ENCODE measurements at places on chromosomes 13 and 19.

GRCh38 chr19:39144290-39145071, 18.9 kb downstream of the PAK4 start:
- no peak for DNase-seq

- no peak for DNase-seq
Measured at GRCh38 chr19:30999726-31000125, 349.5 kb downstream of the TSHZ3 start.

GRCh38 chr13:90447734-90448101, 899.8 kb upstream of the MIR17HG start:
- DNase-seq = peak; percentile 12

GRCh38 chr19:49558591-49558990, 21.8 kb downstream of the NOSIP start:
- no peak for DNase-seq

- DNase-seq = no peak
Measured at GRCh38 chr19:34493038-34493648, 11.6 kb downstream of the WTIP start.

DNA sequence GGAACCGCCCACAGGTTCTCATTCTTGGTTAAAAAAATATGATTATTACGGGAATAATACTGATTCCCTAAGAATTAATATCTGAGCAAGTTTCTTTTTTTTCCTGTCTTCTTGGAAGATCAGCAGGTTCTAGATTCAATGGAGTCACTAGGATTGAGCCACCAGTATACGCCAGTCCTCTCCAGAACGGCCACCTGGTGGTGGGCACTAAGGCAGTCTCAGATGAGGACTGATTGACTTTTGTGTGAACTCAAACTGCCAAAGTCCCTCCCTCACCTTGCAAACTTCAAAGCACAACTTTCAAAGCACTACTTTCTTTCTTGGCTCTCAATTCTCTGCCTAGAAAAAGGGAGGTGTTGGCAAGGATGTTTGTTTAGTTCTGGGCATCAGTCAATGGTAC, 33.3 kb upstream of the ALOX5AP start:
- DNase-seq = no peak

GRCh38 chr13:96744367-96745331, 249.6 kb downstream of the OXGR1 start:
- peak; percentile 25 for DNase-seq

DNA sequence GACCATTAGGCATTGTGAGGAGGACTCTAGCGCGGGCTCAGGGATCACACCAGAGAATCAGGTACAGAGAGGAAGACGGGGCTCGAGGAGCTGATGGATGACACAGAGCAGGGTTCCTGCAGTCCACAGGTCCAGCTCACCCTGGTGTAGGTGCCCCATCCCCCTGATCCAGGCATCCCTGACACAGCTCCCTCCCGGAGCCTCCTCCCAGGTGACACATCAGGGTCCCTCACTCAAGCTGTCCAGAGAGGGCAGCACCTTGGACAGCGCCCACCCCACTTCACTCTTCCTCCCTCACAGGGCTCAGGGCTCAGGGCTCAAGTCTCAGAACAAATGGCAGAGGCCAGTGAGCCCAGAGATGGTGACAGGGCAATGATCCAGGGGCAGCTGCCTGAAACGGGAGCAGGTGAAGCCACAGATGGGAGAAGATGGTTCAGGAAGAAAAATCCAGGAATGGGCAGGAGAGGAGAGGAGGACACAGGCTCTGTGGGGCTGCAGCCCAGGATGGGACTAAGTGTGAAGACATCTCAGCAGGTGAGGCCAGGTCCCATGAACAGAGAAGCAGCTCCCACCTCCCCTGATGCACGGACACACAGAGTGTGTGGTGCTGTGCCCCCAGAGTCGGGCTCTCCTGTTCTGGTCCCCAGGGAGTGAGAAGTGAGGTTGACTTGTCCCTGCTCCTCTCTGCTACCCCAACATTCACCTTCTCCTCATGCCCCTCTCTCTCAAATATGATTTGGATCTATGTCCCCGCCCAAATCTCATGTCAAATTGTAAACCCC, 2.8 kb upstream of the CEACAM5 start:
- peak; percentile 49 for DNase-seq

GRCh38 chr19:4313847-4314490, 9.6 kb downstream of the FSD1 start:
- DNase-seq = no peak

GRCh38 chr19:18418483-18419194, 559 bp upstream of the SSBP4 start:
- DNase-seq = no peak

GRCh38 chr19:55468054-55468393, 3.5 kb upstream of the C19orf85 start:
- no peak for DNase-seq

- DNase-seq = no peak
Measured at GRCh38 chr13:40495621-40496001, 170.8 kb downstream of the FOXO1 start.

DNA sequence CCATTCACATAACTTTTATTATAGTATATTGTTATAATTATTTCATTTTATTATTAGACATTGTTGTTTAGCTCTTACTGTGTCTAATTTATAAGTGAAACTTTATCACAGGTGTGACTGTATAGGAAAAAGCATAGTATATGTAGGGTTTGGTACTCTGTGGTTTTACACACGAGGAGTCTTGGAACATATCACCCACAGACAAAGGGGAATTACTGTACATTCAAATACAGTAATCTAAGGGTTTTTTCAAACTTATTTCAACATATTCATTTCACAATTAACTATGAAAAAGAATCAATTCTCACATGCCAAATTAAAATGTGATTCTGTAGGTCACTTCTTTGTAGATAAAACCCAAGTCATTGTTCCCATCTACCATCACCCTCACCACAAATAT, 46.0 kb downstream of the RBM26 start:
- DNase-seq = no peak

- DNase-seq = no peak
Measured at GRCh38 chr13:67003743-67004142, 226.4 kb downstream of the PCDH9 start.

GRCh38 chr19:33396701-33397535, 23.4 kb downstream of the CEBPG start:
- DNase-seq = no peak

DNA sequence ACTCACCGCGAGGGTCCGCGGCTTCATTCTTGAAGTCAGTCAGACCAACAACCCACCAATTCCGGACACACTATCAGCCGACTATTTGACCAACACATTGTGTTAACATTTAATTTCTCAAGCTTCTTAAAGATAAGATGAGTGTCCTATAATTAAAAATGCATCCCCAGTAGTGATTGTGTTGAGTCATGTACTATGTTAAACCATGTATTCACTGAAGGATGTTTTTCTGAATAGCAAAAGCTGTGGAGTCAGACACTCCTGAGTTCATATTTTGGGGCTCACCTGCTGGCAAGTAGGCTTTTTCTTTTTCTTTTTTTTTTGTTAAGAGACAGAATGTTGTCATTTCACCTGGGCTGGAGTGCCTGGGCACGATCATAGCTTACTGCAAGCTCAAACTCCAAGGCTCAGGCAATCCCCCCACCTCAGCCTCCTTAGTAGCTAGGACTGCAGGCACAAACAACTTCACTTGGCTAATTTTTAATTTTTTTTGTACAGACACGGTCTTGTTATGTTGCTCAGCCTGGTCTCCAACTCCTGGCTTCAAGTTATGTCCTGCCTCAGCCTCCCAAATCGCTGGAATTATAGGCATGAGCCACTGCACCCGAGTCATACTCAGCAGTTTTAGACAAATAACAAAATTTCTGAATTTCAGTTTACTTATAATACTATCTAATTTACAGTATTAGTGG, 606.9 kb downstream of the PCDH9 start:
- no peak for DNase-seq

- no peak for DNase-seq
Measured at GRCh38 chr19:35484252-35485036, 5.8 kb downstream of the KRTDAP start.

GRCh38 chr19:41530761-41531301, 45.1 kb upstream of the CEACAM21 start:
- DNase-seq = peak; percentile 47

DNA sequence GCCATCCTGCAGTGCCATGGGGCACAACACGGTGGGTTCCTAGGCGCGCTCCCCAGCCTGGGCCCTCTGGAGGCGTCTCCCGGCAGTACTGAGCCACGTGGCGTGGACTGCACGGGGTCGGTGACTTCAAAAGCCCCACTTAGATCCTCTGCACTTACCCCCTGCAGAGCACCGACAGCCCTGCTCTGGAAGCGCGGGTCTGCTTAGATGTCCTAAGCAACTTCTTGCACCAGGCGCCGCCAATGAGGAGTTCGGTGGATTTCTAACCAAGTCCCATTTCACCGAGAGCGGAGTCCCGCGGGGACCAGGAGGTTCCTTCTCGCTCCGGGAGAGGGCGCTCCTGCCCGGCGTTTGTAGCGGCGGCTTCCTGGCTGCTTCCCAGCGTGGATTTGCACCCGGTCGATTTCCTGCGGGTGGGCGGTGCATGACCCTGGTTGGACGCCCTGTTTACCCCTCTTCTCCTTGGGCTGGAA, 25.2 kb upstream of the ZNF845 start:
- peak; percentile 9 for DNase-seq

DNA sequence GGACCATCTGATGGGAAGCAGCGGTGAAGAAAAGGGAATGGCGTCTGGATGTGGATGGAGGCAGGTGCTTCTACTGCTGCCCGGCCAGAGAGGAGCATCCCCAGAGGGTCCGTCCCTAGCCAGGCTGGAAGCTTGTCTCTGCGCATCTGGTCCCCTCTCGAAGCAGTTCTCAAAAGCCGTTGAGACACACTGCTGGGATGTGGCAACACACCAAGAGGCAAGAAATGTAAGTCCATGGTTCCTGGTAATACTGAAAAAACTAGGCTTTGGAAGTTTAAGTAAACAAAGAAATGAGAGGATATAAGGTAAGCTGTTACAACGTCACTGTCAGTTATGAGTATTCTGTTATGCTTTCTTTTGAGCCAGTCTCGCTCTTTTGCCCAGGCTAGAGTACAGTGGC, 15.1 kb upstream of the FFAR2 start:
- DNase-seq = no peak

- DNase-seq = no peak
Measured at GRCh38 chr13:98824376-98825160, 72.1 kb upstream of the SLC15A1 start.

GRCh38 chr19:48398375-48399235, 5.1 kb downstream of the GRIN2D start:
- peak; percentile 95 for DNase-seq

DNA sequence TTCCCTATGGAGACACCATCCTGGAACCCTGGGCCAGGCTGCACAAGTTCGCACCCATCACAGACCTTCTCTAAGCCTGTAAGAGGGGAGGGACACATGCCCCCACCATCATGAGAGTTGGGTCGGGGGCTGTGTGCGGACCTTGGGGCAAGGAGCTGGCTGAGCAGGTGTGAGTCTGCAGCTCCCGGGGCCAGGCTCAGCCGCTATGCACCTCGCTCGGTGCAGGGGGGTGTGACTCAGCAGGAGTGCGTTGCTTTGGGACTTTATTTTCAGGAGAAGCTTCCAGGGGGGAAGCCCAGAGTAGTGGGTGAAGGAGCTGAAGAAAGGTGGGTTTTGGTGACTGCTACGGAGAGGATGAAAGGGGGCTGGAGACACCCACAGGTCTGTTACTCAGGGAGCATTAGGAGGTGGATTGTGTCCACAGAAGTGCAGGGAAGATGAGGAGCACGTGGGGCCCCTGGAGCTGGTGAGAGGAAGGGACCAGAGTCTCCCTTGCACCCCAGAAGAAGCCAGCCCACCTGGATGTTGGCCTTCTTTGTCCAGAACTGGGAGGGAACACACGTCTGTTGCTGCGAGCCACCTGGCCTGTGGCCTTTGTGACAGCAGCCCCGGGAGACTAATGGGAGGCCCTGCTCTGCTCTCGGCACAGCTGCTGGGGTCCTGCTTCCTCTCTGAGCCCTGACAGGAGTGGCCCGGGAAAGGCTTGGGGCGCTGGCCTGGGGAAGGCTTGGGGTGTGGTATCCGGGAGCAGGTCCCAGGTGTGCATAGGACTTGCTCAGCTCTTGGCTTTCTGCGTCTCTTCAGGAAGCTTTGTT, 162.6 kb downstream of the TEX29 start:
- no peak for DNase-seq

- peak; percentile 29 for DNase-seq
Measured at GRCh38 chr13:32940601-32941000, 75.6 kb upstream of the KL start.

DNA sequence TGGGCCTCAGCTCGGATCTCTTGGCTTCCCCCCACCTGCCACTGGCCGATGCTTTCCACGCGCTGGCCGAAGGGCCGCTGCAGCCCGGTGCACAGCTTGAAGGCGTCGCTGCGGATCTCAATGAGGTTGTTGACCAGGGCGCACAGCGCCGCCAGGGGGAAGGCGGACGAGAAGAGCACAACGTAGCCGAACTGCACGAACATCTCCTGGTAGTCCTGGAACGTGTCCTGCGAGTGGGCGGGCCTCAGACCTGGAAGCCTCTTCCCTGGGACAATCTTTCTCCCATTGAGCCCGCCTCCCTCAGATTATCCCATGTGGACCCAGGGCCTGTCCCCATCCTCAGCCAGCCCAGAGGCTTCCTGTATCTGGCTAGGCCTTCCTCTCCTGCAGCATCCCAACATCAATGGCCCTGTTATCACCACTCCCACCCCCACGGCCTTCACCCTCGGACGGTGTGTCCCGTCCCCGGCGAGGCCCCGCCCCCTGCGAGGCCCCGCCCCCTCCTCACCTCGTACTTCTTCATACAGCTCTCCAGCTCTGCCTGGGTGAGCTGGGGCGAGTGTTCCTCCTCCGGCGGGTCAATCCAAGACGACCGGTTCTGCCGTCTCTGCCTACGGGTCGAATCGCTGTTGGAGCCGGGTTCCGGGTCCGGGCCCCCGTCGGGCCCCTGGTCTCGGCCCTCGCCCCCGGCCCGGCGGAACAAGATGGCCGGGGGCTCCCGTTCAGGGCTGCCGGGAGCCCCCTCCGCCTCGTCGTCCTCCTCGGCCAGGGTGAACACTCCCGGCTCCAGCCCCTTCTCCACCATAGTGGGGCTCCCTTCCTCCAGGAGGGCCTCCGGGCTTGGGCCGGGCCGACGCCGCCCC, 6.8 kb downstream of the ANO8 start:
- DNase-seq = peak; percentile 77

GRCh38 chr19:46904114-46905060, 43.6 kb downstream of the ARHGAP35 start:
- DNase-seq = no peak

DNA sequence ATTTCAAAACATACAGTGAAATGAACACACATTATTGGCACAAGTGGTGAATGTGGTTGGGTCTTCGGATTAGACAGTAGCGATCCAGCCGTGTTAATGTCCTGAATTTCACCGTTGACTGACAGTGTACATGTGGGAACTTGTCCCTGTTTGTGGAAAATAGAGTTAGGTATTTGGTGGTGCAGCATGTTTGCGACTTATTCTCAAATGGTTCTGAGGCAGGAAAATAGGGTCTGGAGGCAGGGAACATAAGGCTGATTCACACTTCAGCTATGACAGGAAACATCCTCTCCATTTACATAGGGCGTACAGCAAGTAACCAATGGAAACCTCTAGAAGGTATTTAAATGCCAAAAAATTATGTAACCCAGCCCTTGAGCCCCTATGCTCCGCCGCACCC, 4.2 kb downstream of the LGALS7B start:
- DNase-seq = no peak

- peak; percentile 66 for DNase-seq
Measured at GRCh38 chr13:67258482-67258881, 28.3 kb upstream of the PCDH9 start.

GRCh38 chr13:80477661-80478443, 136.9 kb upstream of the SPRY2 start:
- no peak for DNase-seq
